Activated CD4-positive, alpha-beta T cell treated with anti-CD3 and anti-CD28 coated beads for 48 hours (primary cell): ENCODE measurements at places on chromosomes 1 and 21.
A peak's percentile ranks its signal among the peaks of the same experiment; 100 is the strongest.

GRCh38 chr1:15384301-15384901 is 25.3 kb upstream of the EFHD2 start:
- DNase-seq, result no peak

DNA sequence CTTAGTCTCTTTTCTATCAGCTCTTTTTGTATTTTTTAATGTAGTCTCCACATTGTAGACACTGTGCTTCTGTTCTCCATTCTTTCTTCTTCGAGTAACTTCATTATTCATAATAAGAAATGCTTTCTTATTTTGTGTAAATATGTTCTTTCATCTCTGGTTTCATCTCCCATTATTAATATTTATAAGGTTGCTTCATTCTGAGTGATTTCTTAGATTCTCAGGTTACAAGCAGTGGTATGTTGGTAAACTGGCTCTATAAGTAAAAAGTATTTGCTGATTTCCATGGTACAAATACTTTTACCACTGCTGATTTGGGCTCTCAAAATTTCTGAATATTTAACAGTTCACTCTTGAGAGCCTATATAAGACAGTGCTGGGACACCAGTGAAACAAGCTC is 81.3 kb downstream of the CDC14A start:
- no peak for DNase-seq

GRCh38 chr1:43238991-43239469 is 30.8 kb upstream of the TMEM125 start:
- no peak for DNase-seq

DNA sequence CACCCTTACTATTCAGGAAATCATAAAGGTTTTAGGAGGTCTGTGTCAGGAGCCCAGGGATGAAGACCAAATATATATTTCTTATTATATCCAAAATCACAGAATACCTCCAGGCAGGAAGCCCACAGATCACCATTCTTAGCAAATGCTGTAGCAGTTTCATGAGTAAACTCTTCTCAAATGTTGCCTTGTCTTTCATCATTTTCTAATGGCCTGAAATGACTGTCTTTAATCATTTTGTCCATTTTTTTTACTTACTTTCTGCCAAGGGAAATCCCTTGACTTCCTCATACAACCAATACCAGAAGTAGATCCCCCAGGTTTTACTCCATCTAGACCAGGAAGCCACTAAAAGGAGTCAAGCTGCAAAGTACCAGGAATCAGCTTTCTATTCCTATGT is 32.4 kb downstream of the PSMG1 start:
- no peak for DNase-seq

DNA sequence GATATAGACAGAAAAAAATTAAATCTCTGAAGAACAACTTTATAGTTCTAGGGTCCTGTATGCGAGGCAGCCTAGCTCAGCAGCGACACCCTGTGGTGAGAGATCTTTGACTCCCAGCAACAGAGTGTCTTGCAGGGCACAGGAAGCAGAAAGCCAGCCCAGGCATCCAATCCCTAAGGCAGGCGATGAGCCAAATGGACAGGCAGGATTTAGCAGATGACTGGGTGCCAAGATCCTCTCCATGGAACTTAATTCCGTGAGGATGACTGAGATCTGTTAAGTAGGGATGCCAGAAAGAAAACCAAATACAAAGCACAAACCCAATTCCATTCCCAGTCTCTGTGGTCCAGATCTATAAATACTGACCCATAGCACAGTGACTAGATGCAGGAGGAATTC is 38.8 kb downstream of the HLCS start:
- DNase-seq, result peak; percentile 86
